ENCODE measurements at places on chromosomes 7 and 10.

DNA sequence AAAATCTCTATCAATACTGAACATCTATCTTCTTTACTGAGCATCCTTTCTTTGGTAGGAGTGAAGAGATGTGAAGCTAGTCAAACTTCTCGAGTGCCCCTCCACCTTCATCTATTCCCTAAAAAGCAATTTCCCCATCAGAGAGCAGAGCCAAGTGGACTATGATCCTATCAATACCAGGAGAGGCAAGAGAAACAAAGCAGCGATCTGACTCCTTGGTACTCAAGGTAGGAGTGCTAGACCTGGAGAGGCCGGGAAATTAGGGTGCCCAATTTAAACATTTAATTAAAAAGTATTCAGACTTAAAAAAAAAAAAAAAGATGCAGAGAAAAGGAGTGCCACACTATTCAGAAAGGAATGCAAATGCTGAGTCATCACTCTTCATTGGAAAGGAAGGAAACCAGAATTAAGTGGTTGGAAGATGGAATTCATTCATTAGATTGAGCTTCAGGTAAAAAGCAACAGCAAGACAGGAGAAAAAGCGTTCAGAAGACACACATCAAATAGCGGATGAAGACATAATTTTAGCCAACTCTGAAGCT is 1.6 kb downstream of the TIAL1 start:
- no peak for DNase-seq

DNA sequence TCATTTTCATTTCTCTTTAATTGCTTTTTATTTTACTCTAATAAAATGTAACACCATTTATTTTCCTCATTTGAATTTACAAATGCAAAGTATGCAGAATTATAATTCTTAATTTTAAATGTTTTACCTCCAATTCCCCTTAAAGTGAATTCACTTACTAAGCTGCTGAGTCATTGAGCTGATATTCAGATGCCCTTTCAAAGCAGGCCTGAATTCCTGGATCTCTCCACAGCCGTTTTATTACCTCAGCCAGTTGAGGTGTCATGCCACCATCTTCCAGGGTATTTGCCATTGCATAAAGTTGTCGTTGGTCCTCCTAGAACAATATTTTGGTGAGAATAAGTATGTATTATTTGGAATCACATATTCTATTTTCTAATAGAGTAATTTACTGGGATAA is 33.2 kb downstream of the GNAT3 start:
- DNase-seq, result no peak

GRCh38 chr7:390761-391410 is 100.9 kb downstream of the FOXL3 start:
- no peak for DNase-seq

GRCh38 chr7:115559877-115560276 is 470.7 kb downstream of the TFEC start:
- no peak for DNase-seq

GRCh38 chr10:120650705-120651399 is 193.8 kb downstream of the PLPP4 start:
- DNase-seq, result no peak

DNA sequence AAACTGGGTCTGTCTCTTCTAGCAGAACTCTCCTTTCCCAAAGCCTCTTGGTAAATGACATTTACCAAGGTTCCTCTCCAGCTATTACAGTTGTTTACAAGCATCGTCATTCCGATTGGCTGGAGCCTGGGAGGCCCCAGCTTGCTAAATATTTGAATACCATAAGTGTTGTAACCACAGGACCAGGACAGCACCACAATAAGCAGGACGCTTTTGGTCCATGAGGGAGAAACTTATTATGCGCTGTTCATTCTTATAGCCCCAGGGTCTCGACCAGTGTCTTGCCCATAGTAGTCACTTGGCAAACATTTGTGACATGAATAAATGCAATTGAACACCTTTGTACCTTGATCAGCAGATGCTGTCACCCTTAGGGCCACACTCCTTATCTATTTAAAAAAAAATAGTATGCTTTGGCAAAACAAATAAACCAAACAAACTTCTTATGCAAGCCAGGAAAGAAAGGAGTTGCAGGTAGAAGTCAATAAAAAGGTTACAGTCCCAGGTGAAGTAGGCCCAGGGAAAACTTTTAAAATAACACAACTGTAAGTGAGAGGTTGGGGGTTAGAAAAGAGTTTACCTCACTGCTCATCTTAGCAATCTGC is 32.8 kb downstream of the NRAP start:
- DNase-seq, result no peak

DNA sequence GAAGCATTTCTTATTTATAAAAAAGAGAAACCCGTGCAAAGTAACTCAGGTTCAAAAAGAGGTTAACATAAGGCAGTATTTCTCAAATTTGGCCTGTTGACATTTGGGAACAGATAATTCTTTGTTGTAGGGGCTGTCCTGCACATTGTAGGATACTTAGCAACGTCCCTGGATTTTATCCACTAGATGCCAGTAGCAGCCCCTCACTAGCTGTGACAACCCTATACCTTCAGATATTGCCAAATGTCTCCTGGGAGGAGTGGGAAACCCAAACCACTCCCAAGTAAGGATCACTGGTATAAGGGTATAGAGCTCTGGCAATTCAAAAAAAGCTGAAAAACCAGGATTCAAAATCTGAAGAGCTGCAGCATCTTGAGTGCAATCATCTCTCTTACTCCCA is 202.3 kb upstream of the PRKCQ start:
- DNase-seq, result no peak

GRCh38 chr7:44139311-44140010 is 1.7 kb downstream of the MYL7 start:
- no peak for DNase-seq

DNA sequence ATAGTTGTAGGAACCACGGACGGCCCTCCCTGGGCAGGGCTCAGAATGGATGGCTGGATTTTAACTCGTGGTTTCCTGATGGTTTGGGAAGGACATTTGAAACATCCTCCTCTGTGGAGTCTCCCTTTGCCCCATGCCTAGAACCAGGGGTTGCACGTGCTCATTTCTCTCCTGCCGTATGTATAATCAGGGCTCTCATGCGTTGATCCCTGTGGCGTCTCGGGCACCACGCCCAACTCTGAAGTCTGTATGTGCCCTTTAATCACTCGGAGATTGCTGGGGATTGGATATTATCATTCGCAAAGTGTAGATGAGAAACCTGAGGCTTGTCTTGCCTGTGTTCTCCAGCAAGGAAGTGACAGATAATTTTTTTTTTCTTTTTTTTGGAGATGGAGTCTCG is 257.1 kb downstream of the CAMK1D start:
- no peak for DNase-seq

DNA sequence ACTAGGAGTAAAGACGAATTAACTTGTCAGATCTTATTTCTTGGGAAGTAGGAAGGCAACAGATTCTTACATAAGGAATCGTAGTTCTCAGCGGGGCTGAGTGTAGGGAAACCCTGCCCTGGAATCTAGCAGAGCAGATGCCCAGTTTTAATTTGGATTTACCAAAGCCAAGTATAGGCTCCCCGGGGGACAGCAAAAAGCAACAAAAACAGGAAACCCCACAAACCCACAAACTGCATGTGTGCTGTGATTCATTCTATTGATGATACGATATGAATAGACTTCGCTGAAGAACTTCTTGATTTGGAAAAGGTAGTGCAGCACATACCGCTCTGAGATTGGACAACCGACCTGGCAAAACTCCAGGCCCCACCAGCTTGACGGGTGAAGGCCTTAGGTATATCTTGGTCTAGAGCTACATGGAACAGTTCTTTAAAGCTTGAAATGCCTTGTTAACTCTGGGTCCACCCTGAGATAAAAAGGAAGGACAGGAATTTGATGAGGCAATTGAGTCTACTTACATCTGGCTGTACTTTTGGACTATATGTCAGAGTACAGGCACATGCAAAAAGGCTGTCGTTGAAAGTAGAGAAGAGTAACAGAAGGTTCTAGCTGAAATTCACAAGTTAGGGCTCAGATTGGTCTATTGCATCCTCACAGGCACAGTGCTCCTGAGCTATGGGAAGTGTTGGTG is 49.1 kb downstream of the STRA8 start:
- DNase-seq, result peak; percentile 52

- no peak for DNase-seq
These were observed 103.3 kb downstream of the FAM107B start for GRCh38 chr10:14671386-14671831.

GRCh38 chr7:95996174-95996573 is 223.8 kb downstream of the DYNC1I1 start:
- no peak for DNase-seq

- DNase-seq, result no peak
These were observed 110.1 kb downstream of the TPST1 start for GRCh38 chr7:66315192-66315591.

DNA sequence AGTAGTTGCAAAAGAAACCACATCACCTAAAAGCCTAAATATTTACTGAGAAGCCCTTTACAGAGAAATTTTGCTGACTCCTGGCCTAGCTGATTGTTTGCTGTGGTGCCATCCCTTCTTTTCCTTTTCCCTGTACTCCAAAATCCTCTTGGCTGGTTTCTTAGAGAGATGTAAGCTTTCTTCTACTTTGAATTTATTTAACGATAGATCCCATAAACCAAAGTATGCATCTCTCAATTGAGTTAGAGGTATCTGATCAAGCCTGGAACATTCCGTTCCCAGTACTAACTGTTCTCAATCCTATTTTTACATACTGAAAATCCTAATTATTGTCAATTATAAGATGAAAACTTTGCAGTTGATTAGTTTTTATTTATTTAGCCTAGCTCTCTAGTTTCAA is 6.3 kb downstream of the TMEM60 start:
- no peak for DNase-seq

GRCh38 chr7:28067171-28067570 is 113.4 kb downstream of the JAZF1 start:
- no peak for DNase-seq

GRCh38 chr7:155637155-155637554 is 7.3 kb upstream of the RBM33 start:
- DNase-seq, result no peak

DNA sequence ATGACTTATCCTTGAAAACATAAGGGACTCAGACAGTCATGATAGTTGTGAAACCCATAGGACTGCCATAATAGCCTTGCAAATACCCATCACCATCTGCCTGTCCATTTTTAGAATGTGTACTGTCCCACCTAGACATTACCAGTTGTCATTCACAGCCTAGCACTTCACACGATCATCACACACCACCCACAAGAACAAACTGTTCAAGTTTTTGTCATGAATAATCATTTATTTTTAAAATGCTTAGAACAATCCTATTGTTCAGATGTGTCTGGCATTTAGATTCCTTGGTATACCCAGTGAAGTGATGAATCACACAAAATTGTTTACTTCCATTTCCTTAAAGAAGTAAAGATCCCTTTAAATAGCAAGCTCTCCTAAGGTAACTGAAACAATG is 46.6 kb downstream of the CCDC3 start:
- no peak for DNase-seq

DNA sequence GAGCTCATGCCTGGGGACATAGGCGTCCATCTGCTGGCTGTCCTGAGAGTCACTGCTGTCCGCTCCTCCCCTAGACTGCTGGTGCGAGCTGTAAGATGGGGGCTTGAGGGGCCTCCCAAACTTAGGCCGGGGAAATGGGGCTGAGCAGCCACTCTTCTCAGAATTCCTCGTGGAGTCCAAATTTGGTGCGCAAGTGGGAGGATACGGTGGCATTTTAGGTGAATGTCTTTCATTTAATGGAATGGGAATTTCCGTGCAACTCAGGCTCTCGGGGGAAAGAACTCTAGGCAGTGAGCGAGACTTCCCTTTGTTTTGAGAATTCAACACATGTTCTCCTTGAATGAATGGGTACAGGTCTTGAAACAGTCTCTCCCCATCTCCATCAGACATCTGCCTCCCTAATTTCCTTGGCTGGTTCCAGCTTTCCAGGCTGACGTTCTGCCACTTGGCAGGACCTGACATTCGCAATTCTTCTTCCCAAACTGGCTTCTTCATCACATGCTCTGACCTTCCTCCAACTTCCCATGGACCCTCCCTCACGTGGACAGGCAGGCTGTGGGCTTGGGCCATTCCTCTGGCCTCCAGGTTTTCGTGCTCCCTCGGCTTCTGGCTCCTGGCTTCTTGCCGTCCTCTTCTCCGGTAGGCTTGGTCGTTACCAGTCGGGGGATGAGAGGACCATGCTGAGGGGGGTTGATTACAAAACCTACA is 30.1 kb downstream of the JCAD start:
- DNase-seq, result no peak

GRCh38 chr10:62433181-62433692 is 59.1 kb downstream of the ZNF365 start:
- DNase-seq, result peak; percentile 90

Measured in vagina (tissue), 2 donors.